ENCODE measurements at places on chromosomes 3 and 15. TPM values are rescaled to one million over a fixed set of nuclear protein-coding genes. Genes with fewer than 3 reads are reported as not detected.

- peaks cover 13% of the 10 kb centered on the region for H3K4me1 ChIP-seq
- DNase-seq = peak; percentile 59
- H3K36me3 ChIP-seq = peaks cover 31% of the 10 kb centered on the region
- H3K27ac ChIP-seq = peak overlapping the region; percentile 31
- H3K4me3 ChIP-seq = no peak overlapping the region
Measured at GRCh38 chr3:58414538-58415197, 19.0 kb downstream of the PDHB start.

DNA sequence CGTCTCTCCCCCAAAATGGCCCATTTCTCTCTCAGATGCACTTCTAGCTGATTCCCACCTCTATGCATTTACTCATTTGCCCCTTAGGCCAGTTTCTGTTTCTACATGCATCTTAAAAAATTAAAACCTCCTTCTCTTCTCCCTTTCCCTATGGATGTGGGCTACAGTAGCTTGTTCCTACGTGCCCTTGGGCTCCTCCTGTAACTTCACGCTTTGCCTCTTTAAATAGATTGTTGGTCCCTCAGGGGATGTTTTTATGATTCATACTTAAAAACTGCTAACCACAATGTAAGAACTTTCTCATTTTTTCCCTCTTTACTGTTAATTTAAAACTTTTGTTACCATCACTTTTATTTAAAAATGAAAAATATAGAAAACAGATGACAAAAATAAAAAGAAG lies 185.6 kb upstream of the MRPL3 start:
- H3K4me1 ChIP-seq = no peaks in the 10 kb centered on the region
- no peak overlapping the region for H3K4me3 ChIP-seq
- H3K27me3 ChIP-seq = no peaks in the 10 kb centered on the region
- H3K27ac ChIP-seq = no peak overlapping the region

DNA sequence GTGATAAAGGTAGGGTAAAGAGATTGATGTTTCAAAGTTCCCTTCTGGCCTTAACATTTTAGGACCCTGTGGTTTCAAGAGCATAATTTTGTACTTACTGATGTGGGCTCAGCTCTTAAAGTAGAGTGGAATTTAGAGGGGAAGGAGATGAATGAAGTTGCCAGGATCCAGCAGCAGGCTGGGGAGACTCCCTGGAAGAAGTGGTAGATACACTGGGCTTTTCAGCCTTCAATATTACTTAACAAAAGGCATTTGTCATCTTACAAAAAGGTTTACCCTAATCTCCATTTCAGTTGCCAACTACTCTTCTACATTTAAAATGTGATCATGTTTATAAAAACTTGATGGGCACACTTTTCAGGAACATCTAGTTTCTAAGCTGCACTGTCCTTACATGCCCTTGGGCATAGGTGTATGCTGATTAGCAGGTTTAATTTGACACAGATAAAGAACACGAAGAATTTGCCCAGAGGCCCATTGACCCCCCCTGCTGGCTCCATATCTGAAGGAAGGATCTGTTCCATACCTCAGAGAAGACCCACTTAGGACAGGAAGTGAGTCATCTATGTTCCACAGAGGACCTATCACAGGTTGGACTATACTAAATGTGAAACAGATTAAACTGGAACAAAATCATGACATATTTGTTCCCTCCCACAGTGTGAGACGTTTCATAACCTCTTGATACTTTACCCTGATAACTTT lies 93.0 kb upstream of the LPP start:
- H3K4me1 ChIP-seq = peaks cover 5% of the 10 kb centered on the region
- DNase-seq = no peak
- no peaks in the 10 kb centered on the region for H3K36me3 ChIP-seq
- no peak overlapping the region for H3K27ac ChIP-seq
- no peaks in the 10 kb centered on the region for H3K27me3 ChIP-seq

DNA sequence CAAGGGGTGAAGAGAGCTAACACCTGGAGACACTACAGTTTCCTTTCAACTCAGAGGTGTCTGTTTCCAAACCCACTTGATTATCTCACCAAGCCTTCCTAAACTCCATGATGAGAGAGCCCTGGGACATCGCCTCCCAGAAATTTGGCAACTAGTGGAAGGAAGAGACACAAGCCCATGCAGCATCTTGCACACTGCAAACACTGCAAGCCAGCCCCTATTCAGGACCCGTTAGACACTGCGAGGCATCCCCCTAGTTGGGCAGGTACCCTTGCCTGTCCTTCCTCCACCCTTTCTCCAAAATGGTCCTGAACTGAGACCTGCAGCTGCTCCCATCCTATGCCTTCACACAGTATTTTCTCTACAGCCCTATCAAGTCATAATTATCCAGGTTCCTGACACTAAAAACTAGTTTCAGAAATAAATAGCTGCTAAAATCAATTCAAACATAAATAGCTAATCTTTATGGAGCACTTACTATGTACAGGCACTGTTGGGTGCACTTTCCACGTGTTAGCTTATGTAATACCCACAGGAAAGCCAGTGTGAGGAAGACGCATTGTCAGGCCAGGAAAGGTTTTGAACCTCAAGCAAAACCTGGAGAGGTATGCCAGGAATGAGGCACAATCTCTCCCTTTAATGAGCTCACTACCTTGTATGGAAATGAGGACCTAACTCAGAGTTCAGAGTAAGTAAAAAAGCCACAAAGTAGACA lies 2.8 kb downstream of the MAGI1 start:
- H3K4me3 ChIP-seq = peak overlapping the region; percentile 95
- no peak for DNase-seq
- H3K4me1 ChIP-seq = peaks cover 32% of the 10 kb centered on the region
- H3K27me3 ChIP-seq = no peaks in the 10 kb centered on the region
- H3K27ac ChIP-seq = peak overlapping the region; percentile 92
- no peaks in the 10 kb centered on the region for H3K36me3 ChIP-seq

DNA sequence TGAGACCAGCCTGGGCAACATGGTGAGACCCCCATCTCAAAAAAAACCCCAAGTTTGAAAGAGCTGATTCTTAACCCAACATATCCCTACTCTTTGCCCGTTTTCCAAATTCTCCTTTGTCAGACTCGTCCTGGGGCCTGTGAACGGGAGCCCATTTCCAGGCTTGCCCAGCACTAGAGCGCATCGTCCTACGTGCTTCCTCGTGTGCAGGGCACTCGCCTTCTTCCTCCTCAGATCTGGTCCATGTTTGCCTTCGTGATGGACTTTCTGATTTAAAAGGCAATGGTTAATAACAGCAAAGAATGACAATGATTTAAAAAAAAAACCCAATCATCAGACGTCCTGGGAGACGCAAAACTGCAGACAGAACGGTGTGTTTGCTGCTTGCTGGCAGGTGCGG lies 10.1 kb downstream of the MELTF start:
- H3K36me3 ChIP-seq = no peaks in the 10 kb centered on the region
- H3K27ac ChIP-seq = no peak overlapping the region
- H3K4me3 ChIP-seq = no peak overlapping the region
- H3K27me3 ChIP-seq = peaks cover 41% of the 10 kb centered on the region
- peak; percentile 87 for DNase-seq

DNA sequence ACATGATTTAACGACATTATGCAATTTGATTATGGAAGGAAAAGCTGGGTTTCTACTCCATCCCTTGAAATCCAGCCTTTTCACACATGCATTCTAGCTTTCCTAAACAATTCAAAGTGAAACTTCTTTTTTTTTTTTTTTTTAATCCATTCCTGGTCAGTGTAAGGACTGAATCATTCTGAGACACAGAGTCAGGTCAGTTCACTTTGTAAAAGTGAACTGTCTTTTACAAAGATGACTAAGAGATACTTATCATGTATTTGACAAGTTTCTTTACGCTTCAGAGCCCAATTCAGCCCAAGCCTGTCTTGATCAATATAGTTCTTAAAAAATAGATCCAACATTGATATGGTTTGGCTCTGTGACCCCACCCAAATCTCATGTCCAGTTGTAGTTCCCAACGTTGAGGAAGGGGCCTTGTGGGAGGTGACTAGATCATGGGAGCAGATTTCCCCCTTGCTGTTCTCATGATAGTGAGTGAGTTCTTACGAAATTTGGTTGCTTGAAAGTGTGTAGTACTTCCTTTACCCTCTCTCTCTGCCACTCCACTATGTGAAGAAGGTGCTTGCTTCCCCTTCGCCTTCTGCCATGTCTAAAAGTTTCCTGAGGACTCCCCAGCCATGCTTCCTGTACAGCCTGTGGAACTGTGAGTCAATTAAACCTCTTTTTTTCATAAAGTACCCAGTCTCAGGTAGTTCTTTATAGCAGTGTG lies 345.6 kb upstream of the THBS1 start:
- DNase-seq = peak; percentile 51
- H3K27me3 ChIP-seq = no peaks in the 10 kb centered on the region
- H3K36me3 ChIP-seq = no peaks in the 10 kb centered on the region
- H3K4me3 ChIP-seq = no peak overlapping the region

- no peaks in the 10 kb centered on the region for H3K27me3 ChIP-seq
- H3K4me3 ChIP-seq = no peak overlapping the region
- no peak for DNase-seq
- H3K27ac ChIP-seq = no peak overlapping the region
- H3K36me3 ChIP-seq = no peaks in the 10 kb centered on the region
Measured at GRCh38 chr3:26312816-26313215, 309.8 kb upstream of the LRRC3B start.

DNA sequence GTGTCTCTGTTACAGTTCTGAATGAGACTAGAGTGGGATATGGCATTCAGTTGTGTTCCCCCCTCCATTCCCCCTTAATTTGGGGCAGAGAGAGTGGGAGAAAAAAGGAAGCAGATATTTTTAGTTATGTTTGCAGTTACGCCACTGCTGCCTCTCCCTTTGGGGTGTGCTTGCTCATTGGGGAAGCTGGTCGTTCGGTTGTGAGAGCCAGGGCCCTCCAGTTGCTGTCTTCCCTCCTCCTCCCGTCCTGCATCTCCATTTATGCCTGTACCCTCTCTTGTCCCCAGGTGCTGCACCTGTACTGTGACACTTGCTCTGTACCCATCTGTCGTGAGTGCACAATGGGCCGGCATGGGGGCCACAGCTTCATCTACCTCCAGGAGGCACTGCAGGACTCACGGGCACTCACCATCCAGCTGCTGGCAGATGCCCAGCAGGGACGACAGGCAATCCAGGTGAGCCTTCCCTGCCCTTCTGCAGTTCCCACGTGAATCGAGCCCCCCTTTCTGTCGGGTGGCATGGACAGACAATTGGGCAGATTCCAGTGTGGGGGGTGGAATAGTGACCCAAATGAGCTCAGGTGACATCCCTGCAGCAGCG lies 55.8 kb downstream of the TRIM71 start:
- peaks cover 18% of the 10 kb centered on the region for H3K4me1 ChIP-seq
- H3K27me3 ChIP-seq = peaks cover 28% of the 10 kb centered on the region
- H3K36me3 ChIP-seq = no peaks in the 10 kb centered on the region

DNA sequence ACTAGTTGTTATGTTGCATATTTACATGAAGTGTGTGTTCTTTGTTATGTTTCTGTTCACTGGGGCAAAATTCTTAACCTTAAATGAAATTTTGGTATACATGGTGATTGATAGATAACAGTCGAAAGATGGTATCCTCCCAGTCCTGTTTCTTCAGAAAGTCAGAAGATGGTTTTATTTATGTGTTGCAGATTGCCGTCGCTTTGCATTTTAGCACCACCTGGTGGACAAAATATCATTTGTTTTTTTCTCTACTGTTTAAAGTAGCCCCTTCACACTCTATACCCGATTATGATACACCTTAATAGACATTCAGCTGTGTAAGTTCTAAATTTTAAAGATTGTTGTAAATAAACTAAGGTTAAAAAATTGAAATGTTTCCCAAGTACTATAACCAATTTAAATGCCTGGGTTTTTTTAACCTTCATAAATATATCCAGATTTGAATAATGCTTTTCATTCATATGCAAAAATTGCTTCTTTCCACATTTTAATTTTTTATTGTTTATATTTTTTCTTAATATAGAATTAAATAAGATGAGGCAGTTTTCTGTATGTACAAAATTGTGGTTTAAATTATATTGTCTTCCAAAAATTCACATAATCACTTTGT lies 152.2 kb downstream of the ALCAM start:
- no peak overlapping the region for H3K4me3 ChIP-seq
- no peak overlapping the region for H3K27ac ChIP-seq
- H3K27me3 ChIP-seq = no peaks in the 10 kb centered on the region
- H3K36me3 ChIP-seq = no peaks in the 10 kb centered on the region

GUCA1C gene
- total RNA-seq = not detected

FGD5 gene
- under 0.01 TPM for total RNA-seq

HDC gene
- total RNA-seq = not detected

ADAM10 gene
- 137 TPM for total RNA-seq

RTP3 gene
- total RNA-seq = not detected

ALS2CL gene
- 1.1 TPM for total RNA-seq

SEMA7A gene
- 30.4 TPM for total RNA-seq
